DMS79 (cell line): ENCODE measurements at places on chromosomes 2 and 18.
A peak's percentile ranks its signal among the peaks of the same experiment; 100 is the strongest.

GRCh38 chr18:78999939-79000338 lies 20.3 kb downstream of the SALL3 start:
- no peak for DNase-seq

DNA sequence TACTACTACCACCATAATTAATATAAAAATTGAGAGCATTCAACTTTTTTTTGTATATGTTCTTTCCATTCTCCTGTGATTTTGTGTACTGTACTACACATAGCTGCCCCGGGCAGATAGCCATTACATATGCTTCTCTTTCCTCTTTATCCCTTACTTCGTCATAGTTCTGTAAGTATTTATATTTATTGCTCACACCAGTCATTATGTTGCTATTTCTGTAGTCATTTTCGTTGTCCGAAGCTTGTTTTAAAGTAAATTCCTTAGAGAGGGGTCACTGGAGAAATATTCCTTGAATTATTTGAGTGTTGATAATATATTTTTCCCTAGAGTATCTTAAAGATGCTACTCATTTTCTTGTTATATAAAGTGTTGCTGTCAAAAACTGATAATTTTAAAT lies 144.0 kb downstream of the CLIP4 start:
- no peak for DNase-seq

DNA sequence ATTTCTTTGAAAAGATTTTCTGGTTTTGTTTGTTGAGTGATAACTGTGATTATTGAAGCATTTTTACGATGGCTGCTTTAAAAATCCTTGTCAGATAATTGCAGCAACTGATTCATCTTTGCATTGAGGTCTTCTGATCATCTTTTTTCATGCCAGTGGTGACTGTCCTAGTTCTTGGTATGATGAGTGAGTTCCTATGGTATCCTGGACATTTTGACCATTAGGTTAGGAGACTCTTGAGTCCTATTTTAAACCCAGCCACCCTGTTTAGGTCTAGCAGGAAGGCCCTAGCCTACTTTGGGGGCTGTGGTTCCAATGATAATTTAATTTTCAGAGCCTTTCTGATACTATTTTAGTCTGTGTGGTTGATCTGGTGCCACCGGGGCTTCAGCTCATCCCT lies 72.7 kb upstream of the REV1 start:
- no peak for DNase-seq

DNA sequence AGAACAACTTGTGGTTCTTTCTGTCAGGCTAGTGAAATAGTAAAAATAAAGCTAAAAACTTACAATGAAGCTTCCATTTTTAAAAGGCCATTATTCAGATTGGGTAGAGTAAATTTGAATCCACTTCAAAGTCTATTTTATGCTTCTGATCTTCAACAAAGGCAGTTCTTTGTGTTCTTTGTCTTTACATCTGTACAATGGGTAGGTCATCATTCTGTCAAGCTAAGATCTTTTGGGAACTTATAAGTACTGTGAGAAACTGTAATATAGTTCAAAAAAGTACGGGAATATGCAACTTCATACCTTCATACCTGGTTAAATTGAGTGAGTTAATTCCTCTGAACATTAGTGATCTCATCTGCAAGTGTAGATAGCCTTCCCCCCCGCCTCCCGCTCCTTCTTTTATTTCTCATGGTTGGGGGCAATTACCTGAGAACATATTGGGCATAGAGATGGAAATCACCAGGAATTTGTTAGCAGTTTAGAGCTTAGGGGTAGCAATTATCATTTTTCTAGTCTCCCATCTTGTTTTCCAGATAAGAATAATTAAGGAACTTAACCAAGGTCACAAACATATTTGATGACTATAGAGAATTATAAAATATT lies 9.7 kb downstream of the CNOT9 start:
- DNase-seq, result no peak

DNA sequence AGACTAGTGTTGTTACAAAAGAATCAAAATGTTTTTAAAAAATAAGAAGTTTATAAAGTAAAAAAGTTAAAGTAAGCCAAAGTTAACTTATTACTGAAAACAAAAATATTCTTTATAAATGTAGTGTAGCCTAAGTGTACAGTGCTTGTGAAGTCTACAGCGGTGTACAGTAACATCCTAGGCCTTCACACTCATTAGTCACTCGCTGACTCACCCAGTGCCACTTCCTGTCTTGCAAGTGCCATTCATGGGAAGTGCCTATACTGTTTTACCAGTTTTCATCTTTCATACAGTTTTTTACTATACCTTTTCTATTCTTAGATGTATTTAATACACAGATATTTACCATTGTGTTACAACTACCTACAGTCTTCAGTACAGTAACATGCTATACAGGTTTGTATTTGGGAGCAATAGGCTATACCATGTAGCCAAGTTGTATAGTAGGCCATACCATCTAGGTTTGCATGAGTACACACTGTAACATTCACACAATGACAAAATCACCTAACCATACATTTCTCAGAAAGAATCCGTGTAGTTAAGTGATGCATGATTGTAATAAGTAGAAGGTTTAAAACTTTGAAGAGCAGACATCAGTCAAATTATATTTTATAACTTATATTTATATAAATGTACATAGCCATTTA lies 13.4 kb downstream of the SERPINB7 start:
- DNase-seq, result no peak

DNA sequence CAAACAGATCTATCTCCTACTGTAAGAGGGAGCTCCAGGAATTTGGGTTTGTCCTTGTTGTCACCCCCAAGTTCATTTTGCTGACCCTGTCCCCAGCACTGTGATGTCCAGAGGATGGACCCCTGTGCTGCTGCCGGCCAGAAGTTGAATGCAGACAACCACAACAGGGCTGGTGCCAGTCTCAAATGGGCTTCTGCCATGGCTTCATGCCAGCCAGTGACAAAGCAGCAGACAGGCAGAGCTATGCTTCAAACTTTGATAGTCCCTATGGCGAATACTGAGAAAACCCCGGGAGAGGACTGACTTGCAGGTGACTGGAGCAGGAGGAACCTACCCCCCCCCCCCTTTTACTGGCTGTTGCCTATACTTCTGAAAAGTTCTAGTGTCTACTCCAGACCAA lies 3.2 kb downstream of the SMAD7 start:
- DNase-seq, result no peak

DNA sequence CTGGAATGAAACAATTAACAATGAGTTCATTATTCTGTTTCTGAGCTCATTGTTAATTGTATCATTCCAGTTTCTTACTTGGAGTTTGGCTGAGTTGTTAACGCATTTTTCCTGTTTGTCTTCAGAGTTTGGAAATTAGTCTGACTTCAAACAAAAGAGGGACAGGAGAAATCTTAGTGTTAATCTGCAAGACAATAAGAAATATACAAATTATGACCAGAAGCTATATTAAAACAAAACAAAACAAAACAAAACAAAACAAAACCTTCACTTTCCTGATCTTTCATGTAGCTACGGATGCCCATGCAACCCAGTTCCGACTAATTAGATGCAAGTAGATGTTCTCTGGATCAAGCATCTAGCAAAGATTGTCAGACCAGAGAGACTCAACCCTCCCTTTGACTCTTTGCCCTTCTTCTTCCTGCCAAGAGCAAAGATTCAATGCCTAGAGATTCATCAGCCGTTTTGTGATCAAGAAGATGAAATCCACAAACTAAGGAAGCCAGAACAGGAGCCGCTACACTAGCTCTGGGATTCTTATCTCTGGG lies 686.2 kb upstream of the FSHR start:
- no peak for DNase-seq

DNA sequence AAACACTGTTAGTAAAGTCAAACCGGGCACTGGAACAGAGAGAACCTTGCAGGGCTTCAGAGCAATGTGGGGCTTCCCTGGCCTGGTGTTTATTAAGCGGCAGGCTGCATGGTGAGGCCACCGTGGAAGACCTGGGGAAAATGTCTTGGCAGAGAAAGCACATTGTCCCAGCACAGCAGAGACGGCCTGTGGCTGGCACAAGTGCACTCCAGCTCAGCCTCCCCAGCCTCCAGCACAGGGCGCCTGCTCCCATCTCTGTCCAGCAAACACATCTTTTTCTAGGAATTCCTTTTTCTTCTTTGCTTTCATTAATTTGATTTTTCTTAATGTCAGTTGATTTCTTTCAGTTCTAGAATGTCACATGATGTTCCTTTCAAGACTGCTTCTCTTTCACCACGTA lies 138.2 kb upstream of the NFATC1 start:
- DNase-seq, result no peak

DNA sequence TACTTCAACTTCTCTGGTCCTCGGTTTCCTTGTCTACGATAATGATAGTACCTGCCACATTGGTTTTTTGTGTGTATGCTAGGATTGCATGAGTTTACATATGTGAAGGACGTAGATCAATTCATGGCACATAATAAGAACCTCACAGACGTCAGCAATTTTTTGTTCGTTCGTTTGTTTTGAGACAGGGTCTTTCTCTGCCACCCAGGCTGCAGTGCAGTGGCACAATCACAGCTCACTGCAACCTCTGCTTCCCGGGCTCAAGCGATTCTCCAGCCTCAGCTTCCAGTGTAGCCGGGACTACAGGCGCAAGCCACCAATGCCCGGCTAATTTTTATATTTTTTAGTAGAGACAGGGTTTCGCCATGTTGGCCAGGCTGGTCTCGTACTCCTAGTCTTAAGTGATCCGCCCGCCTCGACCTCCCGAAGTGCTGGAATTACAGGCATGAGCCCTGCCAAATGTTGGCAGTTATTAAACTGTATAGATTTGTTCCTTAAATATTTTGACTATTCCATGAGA lies 756 bp upstream of the SLC35F5 start:
- DNase-seq, result no peak

- DNase-seq, result peak; percentile 49
These were observed 383.3 kb downstream of the MTX2 start for GRCh38 chr2:176652300-176653182.

GRCh38 chr18:77065221-77065981 lies 67.2 kb downstream of the MBP start:
- DNase-seq, result no peak

DNA sequence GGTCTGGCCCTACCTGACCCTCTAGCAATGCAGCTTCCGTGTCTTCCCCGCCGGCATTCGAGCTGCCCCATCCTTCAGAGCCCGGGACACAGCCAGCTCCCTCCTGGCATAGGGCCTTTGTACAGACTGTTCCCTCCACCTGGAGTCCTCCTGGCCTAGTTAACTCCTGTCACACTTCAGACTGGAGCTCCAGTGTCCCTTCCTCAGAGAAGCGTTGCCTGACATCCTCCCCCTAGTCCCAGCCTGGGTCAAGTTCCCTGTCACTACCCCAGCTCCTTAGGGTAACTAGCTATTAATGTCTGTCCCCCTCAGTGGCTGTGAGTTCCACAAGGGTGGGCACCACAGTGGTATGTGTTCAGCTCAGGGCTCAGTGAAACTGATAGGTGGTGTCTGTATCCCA lies 45.5 kb upstream of the LOXHD1 start:
- DNase-seq, result no peak

DNA sequence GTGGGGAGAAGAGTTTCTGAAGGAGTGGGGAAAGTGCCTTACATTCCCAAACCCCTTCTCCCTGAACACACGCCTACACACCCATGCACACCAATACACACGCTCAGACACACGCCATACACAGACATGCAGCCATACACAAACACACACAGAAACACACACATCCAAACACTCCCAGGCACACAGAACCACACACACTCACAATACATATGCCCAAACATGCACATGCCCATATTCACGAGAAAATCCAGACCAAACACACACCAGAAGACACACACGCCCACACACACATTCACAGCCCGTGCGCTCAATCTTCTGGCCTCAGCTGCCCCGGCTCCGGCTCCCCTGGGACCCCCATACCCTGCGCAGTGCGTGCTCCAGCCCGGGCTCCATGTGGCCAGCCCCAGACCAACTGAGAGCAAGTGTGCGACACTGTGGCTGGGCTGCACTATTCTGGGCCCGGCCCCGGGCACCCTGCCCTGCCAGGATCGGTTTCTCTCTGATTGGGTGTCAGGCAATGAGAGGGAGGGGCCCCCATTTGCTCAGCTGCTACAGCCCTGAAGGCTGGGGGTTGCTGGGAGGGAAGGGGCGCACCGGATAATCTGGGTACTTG lies at the start of gene PRKAG3:
Gene PRKAG3, minus strand, starts transcription at position 426 of the 613 bp plus-strand sequence.
- no peak for DNase-seq

GRCh38 chr2:168182550-168183249 lies 64.7 kb downstream of the STK39 start:
- no peak for DNase-seq

- no peak for DNase-seq
These were observed 70.9 kb upstream of the LYPD6B start for GRCh38 chr2:148967578-148967977.

DNA sequence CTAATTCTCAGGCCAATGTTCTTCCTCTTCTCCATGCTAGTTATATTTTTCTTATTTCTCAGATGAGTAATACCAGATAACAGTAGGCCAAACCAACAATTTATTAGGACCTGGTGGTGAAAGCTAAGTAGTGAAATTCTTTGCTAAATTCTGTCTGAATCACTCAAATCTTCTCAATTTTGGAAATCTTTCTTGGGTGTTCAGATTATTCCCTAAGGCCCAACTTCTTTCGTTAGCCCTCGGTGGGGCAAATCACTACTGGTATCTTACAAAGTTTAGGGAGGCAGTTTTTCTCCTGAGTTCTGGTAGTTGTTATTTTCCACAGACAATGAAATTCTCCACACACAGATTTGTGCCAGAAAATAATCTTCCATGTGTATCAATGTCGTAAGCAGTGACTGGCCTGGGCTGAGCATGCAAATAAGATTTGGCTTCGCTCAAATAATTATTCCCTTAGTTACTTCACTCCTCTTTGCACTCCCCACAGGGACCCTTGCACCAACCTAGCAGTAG lies 443.5 kb upstream of the SLC14A2 start:
- no peak for DNase-seq

- no peak for DNase-seq
These were observed 363.7 kb upstream of the SPHKAP start for GRCh38 chr2:228545041-228545747.

- DNase-seq, result no peak
These were observed 148.9 kb downstream of the ZEB2 start for GRCh38 chr2:144370937-144371584.

GRCh38 chr18:35460736-35461161 lies 37.0 kb downstream of the INO80C start:
- DNase-seq, result no peak

GRCh38 chr18:62183578-62184195 lies 3.2 kb downstream of the PIGN start:
- peak; percentile 14 for DNase-seq

DNA sequence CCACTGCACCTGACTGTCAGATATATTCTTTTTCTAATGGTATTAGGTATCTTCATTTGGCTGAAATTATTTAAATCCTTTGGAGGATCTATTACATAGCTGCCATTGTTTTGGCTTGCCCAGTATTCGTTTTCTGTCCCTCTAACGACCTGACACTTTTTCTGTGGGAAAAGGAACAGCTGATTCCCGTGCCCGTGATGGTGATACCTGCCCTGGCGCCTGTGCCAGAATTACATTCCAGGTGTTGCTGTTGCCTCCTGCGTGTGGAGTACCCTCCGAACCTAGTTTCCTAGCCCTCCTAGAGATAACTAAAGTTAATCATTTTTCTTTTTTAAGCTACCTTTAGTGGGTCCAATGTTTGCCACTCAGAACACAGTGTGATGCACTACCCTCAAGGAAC lies 14.0 kb downstream of the HOXD1 start:
- no peak for DNase-seq

- no peak for DNase-seq
These were observed 8.9 kb downstream of the MAPRE2 start for GRCh38 chr18:35050028-35050546.

GRCh38 chr2:144165599-144166250 lies 354.2 kb downstream of the ZEB2 start:
- no peak for DNase-seq

GRCh38 chr2:217219164-217219520 lies 359.3 kb upstream of the TNP1 start:
- DNase-seq, result no peak

GRCh38 chr2:45533771-45534170 lies 77.3 kb downstream of the SRBD1 start:
- DNase-seq, result no peak

GRCh38 chr2:76599732-76600368 lies 889.1 kb upstream of the GCFC2 start:
- no peak for DNase-seq
